Glutamatergic neuron (in vitro differentiated cells): ENCODE measurements at places on chromosomes 5 and 9. TPM values are rescaled to one million over a fixed set of nuclear protein-coding genes. Genes with fewer than 3 reads are reported as not detected.

- no peak for DNase-seq
These were observed 3.1 kb downstream of the EGFL7 start for GRCh38 chr9:136665704-136666371.

DNA sequence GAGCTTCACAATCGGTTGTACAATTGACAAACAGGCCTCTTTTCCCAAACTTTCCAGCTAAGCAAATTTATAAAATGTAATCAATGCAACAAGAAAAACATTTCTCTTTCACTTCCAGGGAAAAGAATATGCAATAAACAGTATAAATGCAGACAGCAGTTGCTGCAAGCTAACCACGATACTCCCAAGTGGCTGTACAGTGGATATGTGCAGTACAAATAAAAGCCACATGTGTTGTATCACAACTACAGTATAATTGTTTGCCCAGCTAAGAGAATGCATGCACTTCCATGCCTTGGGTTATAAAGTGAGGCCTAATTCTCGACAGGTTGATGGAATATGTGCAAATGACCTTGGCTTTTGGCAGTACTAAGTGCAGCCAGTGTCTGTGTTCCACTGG lies 16.7 kb upstream of the PDCL start:
- DNase-seq: no peak

DNA sequence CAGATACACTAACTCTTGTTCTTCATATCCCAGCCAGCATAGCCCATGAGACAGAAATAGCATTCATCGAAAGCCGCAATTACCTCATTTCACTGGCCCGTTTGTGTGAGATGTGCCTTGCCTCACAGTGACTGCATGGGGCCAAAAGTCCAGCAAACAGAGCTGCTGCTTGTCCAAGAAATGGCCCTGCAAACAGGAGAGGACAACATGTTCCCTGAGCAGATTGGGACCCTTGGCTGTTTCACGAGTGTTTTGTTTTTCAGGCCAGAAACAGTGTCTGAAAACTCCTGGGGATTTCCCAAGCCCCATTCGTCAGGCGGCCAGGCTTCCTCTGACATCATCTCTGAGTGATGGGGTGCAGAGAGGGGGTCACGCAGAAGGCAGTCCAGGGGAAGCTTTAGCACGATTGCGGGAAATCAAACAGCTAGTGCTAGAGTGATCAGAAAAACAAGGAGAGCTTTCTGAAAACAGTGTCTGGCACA lies 503.6 kb upstream of the PAPPA start:
- DNase-seq: no peak

GRCh38 chr5:153511622-153512021 lies 21.2 kb downstream of the GRIA1 start:
- DNase-seq: no peak

GRCh38 chr5:168076561-168076991 lies 214.9 kb upstream of the WWC1 start:
- DNase-seq: peak; percentile 67

GRCh38 chr9:526904-527591 lies 312.4 kb downstream of the DOCK8 start:
- no peak for DNase-seq

DNA sequence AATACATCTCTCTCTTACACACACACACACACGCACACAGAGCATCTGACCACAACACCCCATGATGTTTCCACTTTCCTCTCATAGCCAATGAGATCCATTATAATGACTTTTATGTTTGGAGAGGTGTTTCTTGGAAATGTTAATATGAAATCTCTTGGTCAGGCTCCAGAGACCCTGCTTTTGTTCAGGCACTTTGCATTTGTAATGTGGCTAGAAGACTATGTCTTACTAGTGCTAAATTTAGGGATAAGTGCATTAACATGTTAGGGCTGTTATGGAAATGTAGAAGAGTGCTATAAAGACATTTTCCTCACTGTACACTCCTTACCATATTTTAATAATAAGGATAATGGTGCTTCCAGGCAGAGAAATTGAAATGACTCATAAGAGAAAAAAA lies 3.8 kb downstream of the CDH9 start:
- no peak for DNase-seq

- no peak for DNase-seq
These were observed 32.6 kb downstream of the SPRY4 start for GRCh38 chr5:142292249-142292648.

- no peak for DNase-seq
These were observed 46.6 kb upstream of the PHYKPL start for GRCh38 chr5:178279026-178279722.

DNA sequence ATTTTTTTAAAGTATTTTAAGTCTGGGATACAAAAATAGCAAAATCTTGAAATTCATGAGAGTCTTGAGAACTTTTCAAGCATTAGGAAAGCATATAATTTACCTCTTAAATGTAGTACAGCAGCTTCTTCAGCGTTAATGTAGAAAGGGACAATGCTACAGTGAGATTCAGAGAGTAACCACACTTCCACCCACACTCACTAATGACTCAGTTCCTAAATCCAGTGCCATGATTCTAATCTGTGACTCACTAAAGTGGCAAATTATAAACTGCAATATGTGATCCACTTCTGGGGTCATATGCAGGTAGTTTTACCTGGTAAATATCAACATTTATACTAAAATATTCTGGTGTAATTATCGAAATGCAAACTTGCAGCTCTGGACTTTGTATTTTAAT lies 434.5 kb upstream of the TUSC1 start:
- DNase-seq: no peak

DNA sequence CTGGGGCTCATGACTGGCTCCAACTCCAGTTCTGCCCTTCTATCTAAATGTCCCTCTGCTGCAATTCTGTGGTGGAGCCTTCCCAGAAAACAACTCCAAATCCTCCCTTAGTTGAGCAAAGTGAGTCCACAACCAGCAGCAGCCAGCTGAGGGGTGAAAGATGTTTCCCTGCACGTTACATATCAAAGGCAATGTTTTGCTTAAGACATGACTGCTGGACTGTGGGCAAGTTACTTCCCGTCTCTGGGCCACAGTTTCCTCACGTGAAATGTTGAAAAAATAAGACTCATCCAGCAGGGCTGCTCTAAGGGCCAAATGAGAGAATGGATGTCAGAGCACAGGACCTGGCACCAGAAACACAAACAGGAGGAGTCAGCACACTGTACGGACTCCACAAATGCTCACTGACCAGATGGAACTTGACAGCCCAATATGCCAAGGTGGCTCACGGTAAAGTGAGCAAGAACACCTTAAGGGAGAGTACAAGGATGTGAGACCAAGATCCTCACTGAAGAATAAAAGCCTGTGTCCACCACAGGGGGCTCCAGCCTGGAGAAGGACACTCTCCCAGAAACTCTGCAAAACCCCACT lies 138.4 kb upstream of the ABCA1 start:
- no peak for DNase-seq

DNA sequence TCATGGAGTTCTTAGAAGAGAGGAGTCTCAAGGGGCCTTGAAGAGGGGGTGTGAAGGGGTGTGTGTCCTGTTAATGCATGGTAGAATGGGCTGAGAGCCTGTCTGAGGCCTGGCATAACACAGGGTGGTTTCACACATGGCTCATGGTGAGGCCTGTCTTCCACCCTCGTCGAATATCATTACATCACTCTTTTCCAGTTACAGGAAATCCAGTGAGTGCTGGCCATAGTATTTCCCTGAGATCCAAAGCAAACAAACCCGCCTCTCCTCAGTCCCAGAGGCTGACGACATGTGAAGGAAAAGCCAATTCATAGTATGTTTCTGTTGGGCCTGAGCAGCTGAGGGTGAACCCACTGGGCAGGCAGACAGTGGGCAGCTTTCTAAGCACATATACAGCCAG lies 159.4 kb upstream of the NR3C1 start:
- no peak for DNase-seq

DNA sequence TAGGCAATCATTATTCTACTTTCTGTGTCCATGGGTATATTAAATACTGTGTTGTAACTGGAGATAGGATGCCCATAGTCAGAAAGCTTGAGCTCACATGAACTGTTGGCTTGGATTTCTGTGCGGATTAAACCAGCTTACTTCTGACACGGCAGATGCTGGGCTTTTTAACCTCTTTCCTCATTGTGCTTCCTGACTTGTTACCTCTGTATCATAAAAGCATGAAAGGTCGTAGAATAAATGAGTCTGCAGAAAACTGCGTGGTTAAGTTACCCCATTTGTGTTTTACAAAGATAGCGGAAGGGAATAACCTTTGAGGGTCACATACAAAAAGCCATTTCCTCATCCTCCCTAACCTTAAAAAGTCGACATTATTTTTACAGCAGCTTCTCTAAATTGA lies 199.5 kb upstream of the DMRT1 start:
- DNase-seq: no peak

GRCh38 chr5:158599157-158599556 lies 500.6 kb downstream of the EBF1 start:
- no peak for DNase-seq

GRCh38 chr5:6424110-6424659 lies 24.5 kb upstream of the UBE2QL1 start:
- DNase-seq: no peak

DNA sequence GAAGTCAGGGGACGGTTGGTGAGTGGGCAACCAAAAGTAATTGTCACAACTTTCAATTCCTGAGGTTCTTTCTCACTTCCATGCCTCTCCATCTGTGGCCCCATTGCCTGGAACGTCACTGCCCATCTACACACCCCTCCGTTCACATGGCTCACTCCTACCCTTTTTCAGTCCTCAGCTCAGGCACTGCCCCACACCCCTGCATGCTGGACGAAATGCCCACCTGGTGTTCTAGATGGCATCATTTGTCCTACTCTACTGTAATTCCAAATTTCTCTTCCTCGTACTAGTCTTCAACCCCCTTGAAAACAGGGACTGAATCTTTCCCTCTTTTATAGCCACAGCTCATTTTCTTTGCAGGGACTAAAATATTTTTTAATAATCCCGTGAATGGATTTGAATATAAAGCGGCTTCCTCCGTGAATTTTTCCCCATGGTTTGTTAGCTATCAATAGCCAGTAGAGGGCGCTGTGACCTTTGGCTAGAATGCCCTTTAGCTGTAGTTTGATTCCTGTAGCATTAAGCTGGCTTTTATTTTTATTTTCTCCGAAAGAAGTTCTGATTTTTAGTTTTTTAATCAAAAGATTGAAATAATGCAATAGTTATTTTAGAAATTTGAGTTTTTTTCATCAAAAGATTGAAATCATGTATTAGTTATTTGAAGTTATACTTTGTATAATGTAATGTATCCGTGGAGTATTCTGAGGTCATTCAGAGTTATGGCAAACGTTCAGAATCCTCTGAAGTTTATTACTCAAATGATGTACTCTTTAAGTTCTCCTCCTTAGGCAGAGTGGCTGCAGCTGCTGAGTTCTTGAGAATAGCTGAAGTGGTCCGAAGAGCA lies 232.1 kb downstream of the SH3GL2 start:
- peak; percentile 48 for DNase-seq

GRCh38 chr5:102542057-102542456 lies 43.3 kb upstream of the SLCO6A1 start:
- no peak for DNase-seq

GRCh38 chr9:115004545-115004944 lies 74.2 kb upstream of the TNFSF8 start:
- no peak for DNase-seq

DNA sequence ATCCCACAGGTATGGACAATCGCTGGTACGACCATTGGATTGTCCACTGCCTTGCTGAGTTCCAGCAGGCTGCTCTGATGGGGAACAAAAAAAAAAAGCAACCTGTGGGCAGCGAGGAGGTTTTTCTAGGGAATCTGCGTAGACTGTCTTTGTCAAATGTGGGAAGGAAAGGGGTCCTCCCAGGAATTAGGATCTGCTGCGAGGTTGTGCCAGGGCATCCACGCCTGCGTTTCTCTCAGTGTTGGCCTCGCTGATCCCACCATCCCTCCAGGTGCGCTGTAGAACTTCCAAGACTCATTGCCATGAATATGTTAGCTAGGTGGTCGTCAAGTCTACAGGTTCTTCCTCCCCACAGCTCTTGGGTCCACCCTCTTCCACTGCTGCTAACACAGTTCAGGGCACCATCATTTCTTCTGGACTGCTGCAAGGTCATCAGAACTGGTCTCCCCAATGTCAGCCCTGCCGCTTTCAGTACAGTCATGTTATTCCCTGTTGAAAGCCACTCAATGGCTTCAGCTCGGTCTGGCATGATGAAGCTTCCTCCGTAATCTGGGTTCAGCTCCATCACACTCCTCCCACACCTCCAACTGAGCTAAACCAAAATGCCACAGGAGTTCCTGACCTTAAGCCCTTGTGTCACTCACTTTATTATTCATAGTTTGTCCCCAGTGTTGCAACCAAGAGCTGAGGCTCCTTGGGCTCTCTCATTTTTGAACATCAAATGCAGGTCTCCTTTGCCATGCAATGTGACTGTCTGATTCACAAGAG lies 79.5 kb upstream of the DMRT1 start:
- no peak for DNase-seq

The S100Z gene
- not detected for total RNA-seq

The TAS2R1 gene
- not detected for total RNA-seq

The PCSK5 gene
- total RNA-seq: 9.6 TPM

The PCDHAC2 gene
- total RNA-seq: 6.0 TPM

The ALDH7A1 gene
- 85.9 TPM for total RNA-seq

The CDC20B gene
- total RNA-seq: 0.34 TPM

The ACTBL2 gene
- total RNA-seq: not detected

The FGD3 gene
- 1.2 TPM for total RNA-seq

The TRIM7 gene
- 0.93 TPM for total RNA-seq

The SPATA31C1 gene
- total RNA-seq: not detected

The KCTD16 gene
- 16.9 TPM for total RNA-seq

The IL5 gene
- not detected for total RNA-seq

The C5orf63 gene
- total RNA-seq: 11.8 TPM
